Left lobe of liver (tissue), 2 donors: ENCODE measurements at places on chromosomes 11 and 22. TPM values are rescaled to one million over a fixed set of nuclear protein-coding genes. Genes with fewer than 3 reads are reported as not detected.

Gene OR8D4
- total RNA-seq, result not detected

Gene TRIM49D1
- total RNA-seq, result not detected

DNA sequence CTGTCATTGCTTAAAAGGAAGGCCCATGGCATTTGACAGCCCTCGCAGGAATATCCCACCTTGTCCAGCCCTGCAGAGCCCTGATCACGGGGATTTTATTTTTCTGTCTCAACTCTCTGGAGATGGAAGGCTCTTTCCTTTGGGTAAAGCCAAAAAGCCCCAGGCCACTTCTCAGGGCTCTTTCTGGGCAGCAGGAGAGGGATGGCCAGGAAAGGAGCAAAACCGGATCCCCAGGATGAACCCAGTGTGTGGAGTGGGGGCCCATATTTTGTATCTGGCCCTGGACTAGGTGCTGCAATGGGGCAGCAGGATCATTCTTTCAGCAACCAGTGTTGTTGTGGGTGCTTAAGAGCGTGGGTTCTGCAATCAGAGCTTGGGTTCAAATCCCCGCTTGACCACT, 11.0 kb downstream of the CREB3L1 start:
- DNase-seq, result no peak

- no peak for DNase-seq
Measured at GRCh38 chr22:45999379-45999971, 22.5 kb upstream of the WNT7B start.

DNA sequence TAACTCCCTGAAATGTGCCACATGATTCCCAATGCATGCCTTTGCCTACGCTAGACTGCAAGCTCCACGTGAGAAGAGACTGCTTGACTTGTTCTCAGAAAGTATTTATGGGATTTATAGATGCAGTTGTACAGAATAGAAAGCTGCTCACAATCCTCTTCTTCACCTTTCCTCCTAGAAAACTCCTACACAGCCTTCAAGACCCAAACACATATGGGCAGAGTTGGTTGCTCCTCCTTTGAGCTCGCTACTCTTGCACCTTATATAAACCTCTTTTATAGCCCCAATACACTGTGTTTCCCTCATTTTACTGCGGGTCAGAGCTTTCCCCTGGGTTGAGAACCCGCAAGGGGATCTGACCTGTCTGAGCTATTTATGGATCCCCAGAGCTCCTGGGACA, 16.4 kb downstream of the C1QTNF6 start:
- DNase-seq, result no peak

- DNase-seq, result no peak
Measured at GRCh38 chr11:1138097-1138496, 19.7 kb upstream of the MUC5AC start.

DNA sequence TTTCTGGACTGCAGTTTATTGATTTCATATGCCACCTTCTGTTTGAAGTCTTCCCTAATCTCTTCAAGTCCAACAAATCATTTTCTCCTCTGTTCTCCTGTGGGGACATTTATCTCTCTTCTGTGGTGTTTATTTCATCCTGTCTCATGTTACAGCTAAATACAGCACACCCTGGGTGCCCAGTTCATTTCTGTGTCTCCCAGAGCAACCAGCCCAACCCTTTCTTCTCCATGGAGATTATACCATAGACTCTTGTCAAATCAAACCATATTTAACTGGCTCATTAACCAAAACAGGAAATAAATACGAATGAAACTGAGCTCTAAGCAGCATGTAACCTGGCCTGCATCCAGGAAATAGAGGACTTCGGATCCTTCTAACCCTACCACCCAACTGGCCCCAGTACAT, at the start of gene MS4A8:
MS4A8 (plus strand) TSS at position 329 of the 408 bp plus-strand sequence. CDS start 1,249 bp downstream, outside the sequence.
- no peak for DNase-seq
